ENCODE measurements at places on chromosomes 7 and 10. TPM values are rescaled to one million over a fixed set of nuclear protein-coding genes. Genes with fewer than 3 reads are reported as not detected.

DNA sequence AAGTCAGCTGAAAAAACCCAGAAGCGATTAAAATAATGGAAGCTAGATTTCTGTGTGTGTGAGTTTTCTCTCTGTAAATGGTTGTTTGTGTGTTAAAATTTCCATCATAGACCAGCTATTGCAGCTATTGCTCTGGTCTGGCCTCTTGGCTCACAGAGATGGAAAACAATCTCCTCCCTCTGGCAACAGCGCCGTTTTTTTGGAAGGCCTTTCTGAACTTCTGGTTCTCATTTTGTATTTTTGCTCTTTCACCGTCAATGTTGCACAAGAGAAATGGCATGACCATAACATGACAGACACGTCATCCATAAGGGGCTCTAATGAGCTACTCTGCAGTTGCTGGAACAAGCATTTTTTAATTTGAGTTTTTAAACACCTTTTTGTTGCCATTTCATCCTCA is 91.0 kb downstream of the CUBN start:
- no peak for DNase-seq

DNA sequence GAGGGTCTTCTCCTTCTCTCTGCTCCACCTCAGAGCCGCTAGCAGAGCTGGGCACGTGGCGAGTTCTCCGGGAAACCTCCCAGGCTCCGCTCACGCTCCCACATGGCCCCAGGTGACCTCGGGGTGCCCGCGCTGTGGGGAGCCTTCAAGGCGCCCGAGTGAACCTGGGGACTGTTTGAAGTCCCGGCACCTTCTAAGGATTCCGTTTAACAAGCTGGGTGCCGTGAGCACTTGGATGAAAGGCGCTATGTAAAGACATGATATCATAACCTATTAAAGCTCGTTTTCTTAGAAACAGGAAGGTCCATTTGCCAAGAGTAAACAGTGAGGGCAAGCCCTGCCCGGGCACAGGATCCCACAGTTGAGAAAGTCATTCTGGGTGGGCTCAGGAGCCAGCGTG is 15.8 kb upstream of the MYL10 start:
- no peak for DNase-seq

GRCh38 chr10:69901022-69901421 is 99.3 kb downstream of the COL13A1 start:
- DNase-seq: no peak

- DNase-seq: no peak
Measured at GRCh38 chr7:47373871-47374451, 207.9 kb downstream of the TNS3 start.

DNA sequence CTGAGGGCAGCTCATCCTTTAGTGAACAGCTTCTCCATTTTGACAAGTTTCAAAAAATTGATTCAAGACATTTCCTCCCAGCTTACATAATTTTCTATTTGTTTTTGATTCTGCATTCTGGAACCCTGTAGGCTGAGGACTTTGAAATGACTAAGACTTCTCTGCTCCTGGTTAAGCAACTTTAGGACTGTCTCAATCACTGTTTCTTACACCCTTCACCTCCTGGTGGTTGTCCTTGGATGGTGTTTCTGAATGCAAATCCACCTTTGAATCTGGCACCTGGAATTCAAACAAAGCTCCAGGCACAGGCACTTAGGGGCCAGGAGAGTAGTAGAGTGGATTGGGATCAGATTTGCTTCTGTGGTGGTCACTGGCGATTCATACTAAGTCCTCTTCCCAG is 595.5 kb downstream of the LRMDA start:
- peak; percentile 39 for DNase-seq

DNA sequence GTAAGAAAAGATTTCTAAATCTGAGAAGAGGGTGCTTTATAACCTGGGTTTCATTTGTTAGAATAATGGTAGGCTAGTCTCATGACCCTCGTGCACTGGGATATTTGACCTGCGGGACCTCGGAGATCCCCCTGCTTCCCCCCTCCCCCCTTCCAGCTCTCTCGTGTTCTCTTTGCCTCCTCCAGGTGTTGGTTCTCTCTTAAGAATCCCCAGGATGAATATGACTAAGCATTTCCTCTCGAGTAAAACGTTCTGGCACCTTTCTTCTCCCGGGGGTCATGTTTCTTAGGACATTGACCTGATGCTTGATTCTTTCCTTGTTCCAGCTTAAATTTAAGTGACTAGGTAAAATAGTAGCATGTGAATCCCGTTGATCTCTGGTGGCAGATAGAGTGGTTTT is 71.2 kb downstream of the SHH start:
- peak; percentile 38 for DNase-seq

DNA sequence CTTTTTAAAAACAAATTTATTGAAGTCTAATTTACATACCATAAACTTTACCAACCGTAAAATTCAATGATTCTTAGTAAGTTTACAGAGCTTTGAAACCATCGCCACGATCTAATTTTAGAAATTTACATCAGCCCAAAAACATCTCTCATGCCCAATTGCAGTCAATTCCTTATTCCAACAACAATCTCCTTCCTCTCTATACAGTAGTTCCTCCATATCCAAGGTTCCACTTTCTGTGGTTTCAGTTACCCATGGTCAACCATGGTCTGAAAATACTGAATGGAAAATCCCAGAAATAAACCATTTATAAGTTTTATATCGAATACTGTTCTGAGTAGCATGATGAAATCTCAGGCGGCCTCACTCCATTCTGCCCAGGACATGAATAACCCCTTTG is 183.4 kb upstream of the ADCY1 start:
- no peak for DNase-seq

DNA sequence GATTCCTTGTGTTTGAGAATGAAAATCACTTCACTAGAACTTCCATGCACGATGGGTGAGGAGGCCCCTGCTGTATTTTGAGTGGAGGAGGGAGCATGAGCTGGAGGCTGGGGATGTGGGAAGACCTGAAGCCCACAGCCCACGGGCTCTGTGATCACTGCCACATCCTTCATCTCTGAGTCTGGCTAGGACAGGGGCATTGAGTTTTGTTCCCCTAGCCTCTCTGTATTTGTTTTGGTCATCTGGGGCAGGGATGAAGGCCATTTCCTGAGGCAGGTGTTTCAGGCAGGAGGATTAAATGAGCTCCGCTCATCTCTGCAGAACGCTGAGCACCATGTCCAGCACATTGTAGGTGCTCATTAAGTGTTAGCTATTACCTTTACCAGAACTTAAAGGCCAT is 293.6 kb downstream of the GLRX3 start:
- no peak for DNase-seq

GRCh38 chr7:101731502-101732084 is 85.8 kb upstream of the CUX1 start:
- DNase-seq: no peak

DNA sequence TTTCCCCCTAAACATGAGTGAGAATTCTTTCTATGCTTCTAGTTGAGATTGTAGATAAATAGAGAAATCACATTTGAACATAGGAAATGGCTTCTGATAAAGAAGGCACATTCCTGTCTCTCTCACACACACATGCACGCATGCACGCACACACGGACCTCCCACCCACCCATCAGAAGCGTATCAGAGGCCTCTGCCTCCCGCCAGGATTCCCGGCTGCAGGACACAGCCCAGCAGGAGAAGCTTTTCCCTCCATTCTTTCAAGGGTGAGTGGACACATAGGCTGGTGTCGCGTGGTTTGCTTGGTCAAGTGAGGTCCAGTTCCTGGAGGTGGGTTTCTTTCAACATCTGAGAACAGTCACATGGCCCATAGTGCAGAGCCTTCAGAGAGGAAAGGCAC is 34.2 kb downstream of the KLF6 start:
- DNase-seq: no peak

- peak; percentile 79 for DNase-seq
Measured at GRCh38 chr10:103712898-103713498, 142.4 kb downstream of the SH3PXD2A start.

GRCh38 chr10:29767968-29768367 is 133.2 kb upstream of the SVIL start:
- DNase-seq: no peak

DNA sequence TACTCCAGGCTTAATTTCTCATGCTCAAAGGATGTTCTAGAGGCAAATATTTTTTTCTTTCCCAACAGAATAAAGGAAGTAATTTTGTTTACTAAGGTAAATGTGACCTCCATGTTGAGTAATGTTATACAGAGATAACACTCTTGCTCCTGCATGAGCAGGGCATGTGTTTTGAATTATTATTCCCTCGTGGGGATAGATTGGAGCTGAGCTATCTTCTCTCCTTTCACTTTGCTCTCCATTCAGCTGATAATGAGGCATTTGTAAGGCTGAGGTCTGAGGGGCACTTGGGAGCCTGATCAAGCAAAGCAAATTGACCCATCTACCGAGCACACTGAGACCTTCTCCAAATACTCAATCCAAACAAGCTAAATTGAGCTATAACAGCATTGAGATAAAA is 50.7 kb upstream of the GHITM start:
- DNase-seq: no peak

GRCh38 chr10:132179551-132180392 is 7.0 kb upstream of the DPYSL4 start:
- no peak for DNase-seq

DNA sequence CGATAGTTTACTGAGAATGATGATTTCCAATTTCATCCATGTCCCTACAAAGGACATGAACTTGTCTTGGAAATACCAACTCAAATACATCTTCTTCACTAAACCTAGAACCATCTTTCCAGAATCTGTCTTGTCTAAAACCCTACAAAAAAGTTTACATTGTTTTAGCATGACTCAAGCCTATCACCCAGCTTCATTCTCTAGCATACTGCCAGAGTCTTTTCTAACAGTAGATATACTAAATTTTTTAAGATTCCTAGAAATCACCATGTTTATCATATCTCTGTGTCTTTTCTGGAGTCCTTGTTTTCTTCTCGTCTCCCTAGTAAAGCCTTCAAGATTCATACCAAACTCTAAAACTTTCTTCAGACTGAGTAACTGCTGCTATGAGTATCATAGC is 129.7 kb downstream of the SEMA3E start:
- no peak for DNase-seq

GRCh38 chr7:26406433-26406832 is 114.8 kb downstream of the SNX10 start:
- DNase-seq: no peak

DNA sequence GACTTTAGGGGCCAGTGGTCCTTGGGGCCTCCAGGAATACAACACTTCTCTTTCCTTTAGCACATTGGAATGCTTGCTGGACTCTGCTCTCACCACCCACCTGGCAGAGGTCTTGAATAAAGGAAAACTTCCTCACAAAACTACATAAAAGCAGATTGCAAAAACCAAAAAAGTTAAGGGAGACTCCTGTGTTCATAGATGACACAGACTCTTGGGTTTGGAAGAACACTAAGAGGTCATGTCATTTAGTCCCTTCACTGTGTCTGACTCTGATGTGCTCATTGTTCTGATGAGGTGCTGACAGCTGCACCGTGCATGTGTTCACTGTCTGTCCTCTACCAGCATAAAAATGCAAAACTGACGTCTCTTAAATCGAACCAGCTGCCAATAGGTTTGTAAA is 11.4 kb downstream of the BLNK start:
- no peak for DNase-seq

GRCh38 chr7:74023092-74023536 is 4.9 kb upstream of the ELN start:
- peak; percentile 76 for DNase-seq

DNA sequence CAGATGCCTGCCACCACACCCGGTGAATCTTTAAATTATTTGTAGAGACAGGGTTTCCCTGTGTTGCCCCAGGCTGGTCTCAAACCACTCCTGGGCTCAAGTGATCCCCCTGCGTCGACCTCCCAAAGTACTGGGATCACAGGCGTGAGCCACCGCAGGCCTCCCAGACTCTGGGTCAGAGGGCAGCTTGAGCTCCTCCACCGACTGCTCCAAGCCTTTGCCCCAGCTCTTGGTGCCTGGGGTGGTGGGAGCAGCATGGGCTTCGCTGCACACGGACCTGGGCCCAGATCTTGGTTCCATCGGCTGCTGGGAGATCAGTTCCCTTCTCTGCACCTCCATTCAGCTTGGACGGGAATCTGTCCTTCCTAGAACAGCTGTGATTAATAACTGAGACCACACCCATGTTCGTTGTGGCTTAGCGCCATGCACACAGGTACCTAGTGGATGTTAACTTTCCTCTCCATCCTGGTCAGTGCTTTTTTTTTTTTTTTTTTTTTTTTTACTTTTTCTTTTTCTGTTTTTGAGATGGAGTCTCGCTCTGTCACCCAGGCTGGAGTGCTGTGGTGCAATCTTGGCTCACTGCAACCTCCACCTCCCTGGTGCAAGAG is 125.3 kb downstream of the CUX1 start:
- peak; percentile 71 for DNase-seq

DNA sequence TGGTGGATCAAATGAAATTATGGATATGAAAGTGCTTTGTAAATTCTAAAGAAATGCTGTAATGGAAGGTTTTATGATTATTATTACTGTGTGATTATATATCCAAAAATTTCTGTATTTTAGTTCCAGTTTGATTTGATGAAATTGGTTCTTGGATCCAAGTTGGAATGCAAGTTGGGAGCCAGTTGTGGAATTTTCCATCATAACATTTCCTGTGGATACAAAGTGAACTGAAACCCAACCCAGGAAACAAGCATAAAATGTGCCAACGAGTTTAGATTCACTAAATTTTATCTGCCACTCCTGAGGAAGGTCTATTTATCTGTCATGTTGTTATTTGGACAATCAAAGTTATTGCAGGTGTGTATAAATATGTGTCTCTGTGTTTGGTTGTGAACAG is 131.4 kb upstream of the MDFIC start:
- no peak for DNase-seq

DNA sequence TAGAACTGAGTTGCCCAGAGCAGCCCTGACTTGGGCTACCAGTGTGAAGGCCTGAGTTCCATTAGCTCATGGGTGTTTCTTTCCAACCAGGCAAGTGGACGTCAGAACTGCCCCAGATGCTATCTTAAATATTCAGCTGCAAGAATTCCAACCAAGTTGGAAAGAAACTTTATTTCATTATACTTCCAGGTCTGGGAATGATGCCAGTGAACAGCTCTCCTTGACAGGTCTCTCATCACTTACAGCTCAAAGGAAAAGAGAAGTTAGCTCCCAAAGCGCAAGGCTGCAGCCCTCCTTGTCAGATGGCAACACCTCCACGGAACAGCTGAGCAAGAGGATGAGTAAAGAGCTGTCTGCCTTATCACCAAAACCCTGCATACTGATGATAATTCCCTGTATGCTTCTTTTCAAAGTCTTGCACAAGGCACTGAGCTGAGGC is 255.5 kb upstream of the AOAH start:
- no peak for DNase-seq

GRCh38 chr10:19782430-19783089 is 33.7 kb upstream of the PLXDC2 start:
- no peak for DNase-seq

GRCh38 chr7:70037171-70037933 is 439.1 kb downstream of the AUTS2 start:
- DNase-seq: no peak

DNA sequence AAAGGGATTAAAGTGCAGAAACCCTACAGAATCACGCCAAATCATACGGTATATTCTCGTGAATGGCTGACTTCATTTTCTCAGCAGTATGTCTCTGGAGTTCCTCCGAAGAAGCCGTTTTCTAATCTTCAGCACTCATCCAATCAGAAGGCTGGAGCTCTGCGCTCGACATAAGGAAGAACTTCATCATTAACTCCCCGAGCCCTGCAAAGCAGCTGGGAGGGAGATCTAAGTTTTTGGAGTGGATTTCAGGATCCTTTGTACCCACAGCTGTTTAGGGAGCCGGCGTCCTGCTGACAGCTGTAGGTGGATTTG is 40.7 kb upstream of the SDK1 start:
- DNase-seq: no peak

GLRX3 gene
- 177 TPM for total RNA-seq

MCM10 gene
- 3.5 TPM for total RNA-seq

PAPSS2 gene
- 1.4 TPM for total RNA-seq

PIK3AP1 gene
- not detected for total RNA-seq

PLPP4 gene
- total RNA-seq: 0.86 TPM

CNPY1 gene
- not detected for total RNA-seq

CNNM1 gene
- not detected for total RNA-seq

ITGB8 gene
- total RNA-seq: 25.0 TPM

Data from MCF 10A (cell line).